ENCODE measurements at places on chromosomes 5 and 9.

DNA sequence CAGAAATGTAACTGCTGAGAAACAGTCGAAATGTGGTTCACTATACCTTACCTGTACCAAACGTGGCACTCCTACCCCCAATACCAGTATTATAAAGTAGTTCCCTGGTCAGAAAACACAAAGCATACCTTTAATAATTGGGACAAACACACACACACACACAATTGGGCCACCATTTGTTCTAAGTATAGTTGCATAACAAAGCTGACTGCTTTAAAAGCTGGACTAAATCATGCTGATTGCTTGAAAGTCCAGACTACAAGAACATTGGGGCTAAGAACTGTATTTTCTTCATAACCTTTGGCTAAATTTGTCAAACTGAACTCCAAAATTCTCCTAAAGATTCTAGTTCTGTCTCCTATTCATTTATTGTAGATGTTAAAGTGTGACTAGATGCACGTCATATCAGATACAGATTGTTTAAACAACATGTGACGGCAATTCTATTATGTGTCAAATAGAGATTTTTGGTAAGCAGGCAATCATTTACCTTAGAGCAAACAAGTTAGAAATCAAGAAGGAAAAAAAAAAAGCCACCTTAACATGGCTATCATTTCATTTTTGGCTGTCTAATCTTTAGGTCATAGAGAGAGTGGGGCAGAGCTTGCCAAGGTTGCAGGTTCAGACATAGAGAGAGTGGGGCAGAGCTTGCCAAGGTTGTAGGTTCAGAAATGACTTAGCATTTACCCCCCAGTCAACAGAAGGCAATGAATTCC, 265.1 kb downstream of the ARL15 start:
- DNase-seq: no peak

DNA sequence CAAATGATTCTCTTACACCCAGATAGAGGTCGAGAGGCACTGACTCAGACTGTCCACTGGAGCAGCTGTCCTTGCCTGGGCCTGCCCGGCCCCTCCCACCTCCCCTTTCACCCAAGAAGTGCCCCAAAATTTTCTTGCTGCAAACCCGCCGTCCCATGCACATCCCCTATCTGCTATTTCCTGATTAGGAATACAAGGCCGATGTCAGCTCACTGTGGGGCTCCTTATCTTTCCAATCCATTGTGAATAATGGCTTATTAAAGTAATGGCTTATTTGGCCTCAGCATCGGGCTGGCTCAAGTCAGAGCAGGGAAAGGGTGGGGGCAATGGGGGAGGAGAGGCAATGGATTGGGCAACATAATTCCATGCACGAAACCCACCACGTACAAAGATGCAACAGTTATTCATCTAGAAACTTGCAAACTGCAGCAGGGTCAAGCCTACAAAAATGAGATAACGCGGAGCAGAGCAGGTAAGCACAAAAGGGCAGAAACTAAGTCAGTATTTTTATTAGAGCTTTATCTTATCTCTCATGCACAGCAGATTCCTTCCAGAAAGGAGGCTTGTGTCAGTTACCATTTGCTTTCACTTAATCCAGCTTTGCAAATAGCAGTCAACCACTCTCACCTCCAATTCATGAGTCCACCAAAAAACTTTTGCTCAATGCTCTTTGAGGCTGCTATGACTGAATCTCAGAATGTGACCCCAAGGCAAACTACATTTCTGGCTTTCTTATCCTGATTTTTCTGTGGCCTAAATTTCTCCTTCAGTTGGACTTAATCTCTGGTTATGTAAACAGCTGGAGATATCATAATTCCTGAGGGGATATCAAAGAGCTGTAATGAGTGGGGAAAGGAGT, 138.2 kb upstream of the OSMR start:
- no peak for DNase-seq

GRCh38 chr9:8857068-8857925, 1057.7 kb upstream of the DMAC1 start:
- no peak for DNase-seq

DNA sequence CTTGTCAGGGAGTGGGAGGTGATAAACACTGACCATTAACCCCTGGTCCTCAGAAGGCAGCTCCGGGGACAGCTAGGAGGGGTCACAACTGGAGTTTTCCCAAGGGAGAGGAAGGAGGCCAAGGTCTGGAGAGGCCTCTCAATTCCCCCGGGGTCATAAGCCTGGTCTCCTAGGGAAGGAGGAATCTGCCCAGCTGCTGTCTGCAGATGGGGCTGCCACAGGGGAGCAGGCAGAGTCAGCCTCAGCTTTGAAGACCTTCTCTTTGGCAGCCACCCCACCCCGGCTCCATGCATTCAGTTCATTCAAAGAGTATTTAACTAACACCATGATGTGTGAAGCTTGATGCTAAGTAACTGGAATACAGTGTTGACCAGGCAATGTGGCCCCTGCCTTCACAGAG, 74.6 kb upstream of the HSPA9 start:
- no peak for DNase-seq

DNA sequence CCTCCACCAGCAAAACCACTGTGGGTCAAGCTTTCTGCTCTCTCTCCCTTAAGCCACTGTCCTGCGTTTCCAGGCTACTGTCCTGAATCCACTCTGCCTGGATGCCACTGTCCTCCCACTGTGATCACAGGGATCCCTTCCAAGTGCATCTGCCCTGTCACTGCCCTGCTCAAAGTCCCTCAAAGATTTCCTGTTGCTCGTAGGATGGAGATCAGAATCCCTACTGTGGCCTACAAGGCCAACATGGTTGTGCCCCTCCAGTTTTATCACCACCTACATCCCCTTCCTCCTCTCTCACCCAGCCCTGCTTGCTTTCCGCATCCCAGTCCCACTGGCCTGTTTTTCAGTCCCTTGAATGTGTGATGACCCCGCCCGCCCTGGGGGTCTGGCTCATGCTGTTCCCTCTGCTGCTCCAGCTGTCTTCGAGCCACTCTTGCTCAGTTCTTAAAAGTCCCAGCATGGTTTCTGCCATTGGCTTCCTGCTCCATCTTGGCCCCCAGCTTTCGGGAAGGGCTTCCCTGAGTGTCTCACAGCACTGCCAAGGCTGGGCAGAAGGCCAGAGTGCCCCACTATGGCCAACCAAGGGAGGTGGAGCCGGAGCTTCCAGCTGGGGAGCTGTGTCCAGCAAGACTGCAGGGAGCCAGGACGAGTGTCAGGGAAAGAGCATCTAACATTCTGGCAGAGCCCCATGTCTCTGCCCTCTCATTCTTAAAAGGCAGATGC, 12.9 kb upstream of the FRRS1L start:
- DNase-seq: no peak

DNA sequence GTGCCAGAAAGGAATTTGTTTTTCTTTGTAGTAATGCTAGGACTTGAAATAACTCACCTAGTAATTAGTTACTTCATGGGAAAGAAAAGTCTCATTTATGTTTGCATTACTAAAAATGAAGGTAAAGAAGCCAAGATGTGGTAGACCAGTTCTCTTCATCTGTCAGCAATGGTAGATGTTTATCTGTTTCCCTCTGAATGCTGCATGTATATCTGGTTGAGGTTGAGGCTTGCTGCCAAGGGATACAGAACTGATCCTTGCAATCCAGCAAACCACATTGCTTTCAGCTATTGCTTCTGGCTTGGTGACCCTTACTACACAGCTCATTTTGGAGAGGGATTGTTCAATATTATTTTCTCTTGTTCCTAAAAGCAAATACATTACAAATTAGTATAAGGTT, 73.6 kb downstream of the ZNF474 start:
- no peak for DNase-seq

- no peak for DNase-seq
Measured at GRCh38 chr9:98295824-98296223, 40.4 kb upstream of the TBC1D2 start.

- DNase-seq: no peak
Measured at GRCh38 chr5:131109540-131110255, 55.4 kb downstream of the HINT1 start.

- no peak for DNase-seq
Measured at GRCh38 chr5:42553461-42553860, 130.2 kb downstream of the GHR start.

Measured in stimulated activated naive CD4-positive, alpha-beta T cell treated with Interleukin-2 at 50 U/mL for 16 hours (primary cell).